ENCODE measurements at places on chromosomes 13 and 19.

- no peak for DNase-seq
Observed at GRCh38 chr13:37701972-37702371, 103.4 kb upstream of the POSTN start.

DNA sequence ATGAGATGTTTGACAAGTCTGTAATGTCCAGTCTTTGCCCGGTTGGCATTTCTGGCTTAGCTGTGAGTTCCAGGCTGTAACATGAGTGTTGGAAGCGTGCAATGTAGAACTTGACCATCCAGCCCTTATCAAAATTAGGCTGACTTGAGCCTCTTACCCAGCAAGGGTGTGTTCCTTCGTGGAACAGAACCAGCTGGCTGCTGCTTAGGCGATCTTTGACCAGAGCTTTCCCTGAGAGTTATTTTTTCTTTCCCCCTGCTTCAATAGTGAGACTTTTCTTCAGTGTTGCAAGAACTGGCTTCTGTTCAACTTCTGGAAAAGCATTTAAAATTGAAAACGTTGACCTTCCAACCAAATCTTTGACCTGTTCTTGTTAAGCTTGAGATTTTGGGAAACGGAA is 6.5 kb downstream of the TNFSF13B start:
- no peak for DNase-seq

GRCh38 chr19:11752244-11752736 is 13.5 kb upstream of the ZNF823 start:
- no peak for DNase-seq

- DNase-seq: no peak
Observed at GRCh38 chr19:50861496-50862286, 7.0 kb downstream of the KLK3 start.

GRCh38 chr19:49894879-49895565 is 1.7 kb downstream of the IL4I1 start:
- DNase-seq: no peak

DNA sequence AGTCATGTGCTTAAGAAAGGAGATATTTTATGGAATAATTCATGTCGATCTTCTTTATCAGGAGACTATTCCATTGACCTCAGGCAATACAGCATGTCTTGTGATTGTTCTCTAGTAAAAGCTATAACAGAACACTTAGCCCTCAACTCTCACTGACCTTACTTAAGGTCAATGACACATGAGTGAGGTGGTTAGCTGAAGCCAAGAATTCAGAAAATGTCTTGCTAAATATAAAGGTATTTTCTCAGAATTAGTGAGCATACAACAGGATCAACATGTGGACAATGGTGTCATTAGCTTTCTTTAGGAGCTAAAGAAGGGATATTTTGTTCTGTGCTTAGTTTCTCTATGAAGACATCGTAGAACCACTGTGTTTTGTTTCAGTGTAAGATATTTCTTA is 1730.4 kb upstream of the SLC10A2 start:
- DNase-seq: no peak

DNA sequence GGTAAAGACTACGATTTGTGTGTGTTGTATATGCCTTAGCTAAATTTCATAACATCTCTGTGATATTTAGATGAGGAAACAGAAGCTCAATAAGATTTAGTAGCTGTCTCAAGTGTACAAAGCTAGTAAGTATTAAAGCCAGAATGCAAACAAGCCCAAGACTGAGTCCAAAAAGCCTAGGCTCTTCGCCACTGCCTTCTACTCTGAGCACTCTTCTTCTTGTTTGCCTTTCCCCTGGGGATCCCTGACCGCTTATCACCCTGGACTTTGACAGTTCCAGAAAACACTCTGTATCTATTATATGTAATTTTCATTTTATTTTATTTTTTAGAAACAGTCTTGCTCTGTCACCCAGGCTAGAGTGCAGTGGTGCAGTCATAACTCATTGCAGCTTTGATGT is 5.8 kb downstream of the TM9SF2 start:
- no peak for DNase-seq

DNA sequence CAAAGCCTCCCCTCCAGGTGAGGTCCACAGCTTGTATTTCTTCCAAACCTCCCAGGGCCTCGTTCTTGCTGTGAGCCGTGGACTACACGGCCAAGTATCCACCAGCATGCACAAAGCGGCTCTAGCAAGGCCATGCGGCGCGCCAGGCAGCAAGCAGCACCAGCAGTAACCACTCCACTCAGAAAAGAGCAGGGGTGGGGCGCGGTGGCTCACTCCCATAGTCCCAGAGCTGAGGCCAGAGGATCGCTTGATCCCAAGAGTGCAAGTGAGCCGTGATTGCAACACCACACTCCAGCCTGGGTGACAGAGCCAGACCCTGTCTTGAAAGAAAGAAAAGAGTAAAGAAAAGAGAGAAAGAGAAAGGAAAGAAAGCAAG is 4.7 kb downstream of the CCDC8 start:
- DNase-seq: no peak

DNA sequence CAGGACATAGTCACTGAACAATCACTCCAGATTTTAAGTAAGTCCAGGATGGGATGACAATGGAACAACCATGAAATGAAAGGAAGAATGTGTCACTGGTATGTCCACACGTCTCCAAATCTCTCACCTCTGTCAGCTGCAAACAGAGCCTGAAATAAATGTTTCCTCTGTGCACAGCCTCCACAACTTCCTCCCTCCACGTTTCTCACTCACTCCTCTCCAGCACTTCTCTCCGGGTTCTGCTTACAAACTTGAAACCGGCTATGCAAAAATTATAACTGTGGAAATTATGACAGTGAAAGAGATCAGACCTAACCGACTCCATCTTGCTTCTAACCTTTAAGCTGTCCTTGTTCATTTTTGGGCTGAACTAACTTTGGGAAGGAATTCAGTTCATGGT is 35.0 kb upstream of the ALOX5AP start:
- DNase-seq: no peak

DNA sequence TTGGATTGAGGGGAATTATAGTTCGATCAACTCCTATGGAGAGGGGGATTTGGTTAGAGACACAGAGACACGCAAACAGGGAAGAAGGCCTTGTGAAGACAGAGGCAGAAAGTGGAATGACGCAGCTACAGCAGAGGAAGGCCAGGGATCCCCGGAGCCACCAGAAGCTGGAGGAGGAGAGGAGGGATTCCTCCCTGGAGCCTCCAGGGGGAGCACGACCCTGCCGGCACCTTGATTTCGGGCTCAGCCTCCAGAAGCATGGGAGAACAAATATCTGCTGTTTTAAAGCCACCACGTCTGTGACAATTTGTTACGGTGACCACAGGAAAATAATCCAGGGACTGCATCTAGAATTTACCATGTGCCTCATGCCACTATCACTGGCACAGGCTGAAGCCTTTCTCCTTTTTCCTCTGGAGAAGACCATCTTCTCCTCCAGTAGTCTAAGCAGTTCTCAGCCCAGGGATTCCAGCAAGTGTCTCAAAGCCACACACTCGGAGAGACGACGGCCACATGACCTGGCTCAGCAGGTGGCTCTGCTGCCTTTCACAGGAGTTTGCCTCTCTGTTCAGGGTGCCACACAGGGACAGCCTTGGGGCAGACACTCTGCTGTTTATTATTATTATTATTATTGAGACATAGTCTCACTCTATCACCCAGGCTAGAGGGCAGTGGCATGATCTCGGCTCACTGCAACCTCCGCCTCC is 39.9 kb upstream of the CCNE1 start:
- peak; percentile 79 for DNase-seq
